ENCODE measurements at places on chromosomes 1 and 21.

- DNase-seq, result no peak
Observed at GRCh38 chr1:226586650-226587422, 38.3 kb downstream of the STUM start.

DNA sequence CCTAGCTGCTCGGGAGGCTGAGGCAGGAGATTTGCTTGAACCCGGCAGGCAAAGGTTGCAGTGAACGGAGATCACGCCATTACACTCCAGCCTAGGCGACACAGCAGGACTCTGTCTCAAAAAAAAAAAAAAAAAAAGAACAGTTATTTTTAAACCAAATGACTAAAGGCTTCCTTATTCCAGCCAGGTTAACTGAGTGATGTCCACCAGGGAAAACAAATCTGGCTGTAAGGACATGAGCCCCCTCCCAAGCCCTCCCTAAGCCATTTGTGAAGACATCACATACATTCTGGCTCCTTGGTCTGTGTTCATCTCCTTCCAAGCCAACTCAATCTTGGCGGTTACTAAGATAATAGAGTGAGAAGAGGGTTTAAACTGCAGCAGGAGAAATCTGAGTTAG lies 8.2 kb downstream of the TMCC2 start:
- no peak for DNase-seq

- DNase-seq, result no peak
Observed at GRCh38 chr1:31752952-31753475, 11.1 kb downstream of the ADGRB2 start.

DNA sequence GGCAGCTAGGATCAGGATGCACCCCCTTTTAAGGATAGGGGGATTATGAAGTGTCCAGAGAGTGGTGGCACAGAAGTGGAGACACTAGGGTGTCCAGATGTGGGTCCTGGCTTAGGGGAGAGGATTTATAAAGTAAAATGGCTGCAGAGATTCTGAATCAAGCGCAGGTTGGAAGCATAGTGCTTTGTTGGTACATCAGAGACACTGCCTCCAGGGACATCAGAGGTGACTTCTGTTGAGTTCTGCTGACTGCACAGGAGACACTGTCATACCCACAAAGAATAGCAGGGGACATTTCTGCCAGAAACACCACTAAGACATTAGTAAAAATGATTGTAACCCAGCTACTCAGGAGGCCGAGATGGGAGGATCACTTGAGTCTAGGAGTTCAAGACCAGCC lies 16.4 kb downstream of the GPR137B start:
- no peak for DNase-seq

DNA sequence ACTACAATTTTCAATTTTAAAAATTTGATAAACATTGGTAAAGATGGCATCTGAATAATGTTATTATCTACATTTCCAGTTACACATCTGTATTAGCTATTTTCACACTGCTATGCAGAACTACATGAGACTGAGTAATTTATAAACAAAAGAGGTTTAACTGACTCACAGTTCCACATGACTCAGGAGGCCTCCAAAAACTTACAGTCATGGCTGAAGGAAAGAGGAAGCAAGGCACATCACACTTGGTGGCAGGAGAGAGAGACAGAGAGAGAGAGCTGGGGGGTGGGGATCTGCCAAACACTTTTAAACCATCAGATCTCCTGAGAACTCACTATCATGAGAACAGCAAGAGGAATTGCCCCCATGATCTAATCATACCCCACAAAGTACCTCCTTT lies 850.0 kb downstream of the LTN1 start:
- peak; percentile 26 for DNase-seq

DNA sequence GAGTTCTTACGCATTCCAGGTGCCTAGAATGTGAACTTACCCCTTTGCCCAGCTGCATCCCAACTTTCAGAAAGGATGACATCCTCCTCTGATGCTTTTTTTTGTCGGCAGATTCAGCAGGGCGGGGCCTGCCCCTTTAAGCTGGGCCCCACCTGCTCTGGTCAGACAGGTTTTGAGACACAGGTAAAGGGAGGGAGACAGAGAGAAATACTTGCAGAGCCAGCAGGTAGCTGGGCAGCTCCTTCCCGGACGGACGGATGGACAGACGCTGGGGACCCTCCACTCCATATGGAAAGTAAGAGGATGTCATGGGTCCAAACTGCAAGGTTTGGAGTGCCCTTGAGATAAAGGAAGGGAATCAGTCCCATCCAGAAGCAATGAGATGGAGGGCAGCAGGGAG lies at the start of gene TMEM79:
Gene TMEM79, plus strand, starts transcription at position 214 of the 400 bp plus-strand sequence. CDS start 902 bp downstream, outside the sequence.
- no peak for DNase-seq

- no peak for DNase-seq
Observed at GRCh38 chr1:231188072-231188471, 26.2 kb downstream of the TRIM67 start.

GRCh38 chr1:25168193-25169071 lies 63.9 kb downstream of the SYF2 start:
- no peak for DNase-seq

- peak; percentile 36 for DNase-seq
Observed at GRCh38 chr1:24857507-24858133, 72.5 kb downstream of the RUNX3 start.

GRCh38 chr1:26290122-26290881 lies 10.4 kb downstream of the SH3BGRL3 start:
- no peak for DNase-seq

- DNase-seq, result no peak
Observed at GRCh38 chr1:165826565-165827267, 698 bp upstream of the UCK2 start.

DNA sequence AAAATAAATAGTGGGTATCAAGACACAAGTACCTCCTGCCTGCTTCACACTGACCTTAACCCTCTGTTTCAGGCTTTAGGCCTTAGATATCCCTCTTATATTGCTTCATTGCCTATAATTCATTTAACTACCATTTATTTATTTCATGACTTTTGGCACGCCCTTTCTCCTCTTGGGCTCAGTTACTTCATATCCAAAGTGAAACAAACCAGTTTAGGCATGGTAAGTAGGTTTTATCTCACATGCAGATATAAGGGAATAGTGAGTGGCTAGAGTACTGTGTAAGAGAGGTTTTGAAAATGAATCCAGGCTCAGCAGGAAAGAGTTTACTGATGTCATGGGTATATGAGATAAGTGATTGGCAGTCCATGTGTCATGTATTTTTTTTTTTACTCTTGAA lies 69.8 kb upstream of the BEND5 start:
- no peak for DNase-seq

GRCh38 chr1:38456531-38456876 lies 403.1 kb downstream of the RRAGC start:
- no peak for DNase-seq

- DNase-seq, result no peak
Observed at GRCh38 chr21:40496116-40496515, 350.8 kb downstream of the DSCAM start.

GRCh38 chr1:95096218-95096841 lies 20.8 kb upstream of the TLCD4 start:
- no peak for DNase-seq

DNA sequence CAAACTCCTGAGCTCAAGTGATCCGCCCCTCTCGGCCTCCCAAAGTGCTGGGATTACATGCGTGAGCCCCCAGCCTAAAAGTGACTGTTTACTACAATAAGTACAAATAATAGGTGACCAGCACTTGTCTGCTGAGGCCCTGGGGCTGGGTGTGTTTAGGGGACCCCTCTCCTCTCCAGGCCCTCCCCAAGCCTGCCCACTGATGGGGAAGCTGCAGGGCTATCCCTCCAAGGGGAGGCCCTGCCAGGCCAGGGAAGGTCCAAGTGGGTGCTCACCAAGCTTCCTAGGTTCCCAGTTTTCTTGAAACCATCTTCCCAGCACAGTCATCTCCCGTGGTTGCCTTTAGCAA lies 60.7 kb downstream of the H3-3A start:
- no peak for DNase-seq

DNA sequence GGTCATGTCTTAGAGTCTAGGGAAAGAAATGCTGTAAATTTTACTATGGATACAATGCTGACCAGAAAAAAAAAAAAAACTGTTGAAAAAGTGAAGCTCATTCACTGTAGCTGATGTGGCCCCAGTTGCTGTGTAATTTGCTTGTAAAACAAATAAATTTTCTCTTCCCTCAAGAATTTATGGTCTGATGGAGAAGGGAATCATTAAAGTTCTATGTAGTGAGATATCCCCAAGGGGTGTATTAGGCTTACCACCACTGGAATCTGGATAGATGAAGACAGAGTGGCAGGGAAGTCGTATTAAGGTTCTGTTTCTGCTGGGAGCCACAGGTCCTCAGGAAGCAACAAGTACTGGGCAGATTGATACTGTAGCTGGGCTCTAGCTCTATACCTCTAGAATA lies 860.0 kb downstream of the LTN1 start:
- no peak for DNase-seq

DNA sequence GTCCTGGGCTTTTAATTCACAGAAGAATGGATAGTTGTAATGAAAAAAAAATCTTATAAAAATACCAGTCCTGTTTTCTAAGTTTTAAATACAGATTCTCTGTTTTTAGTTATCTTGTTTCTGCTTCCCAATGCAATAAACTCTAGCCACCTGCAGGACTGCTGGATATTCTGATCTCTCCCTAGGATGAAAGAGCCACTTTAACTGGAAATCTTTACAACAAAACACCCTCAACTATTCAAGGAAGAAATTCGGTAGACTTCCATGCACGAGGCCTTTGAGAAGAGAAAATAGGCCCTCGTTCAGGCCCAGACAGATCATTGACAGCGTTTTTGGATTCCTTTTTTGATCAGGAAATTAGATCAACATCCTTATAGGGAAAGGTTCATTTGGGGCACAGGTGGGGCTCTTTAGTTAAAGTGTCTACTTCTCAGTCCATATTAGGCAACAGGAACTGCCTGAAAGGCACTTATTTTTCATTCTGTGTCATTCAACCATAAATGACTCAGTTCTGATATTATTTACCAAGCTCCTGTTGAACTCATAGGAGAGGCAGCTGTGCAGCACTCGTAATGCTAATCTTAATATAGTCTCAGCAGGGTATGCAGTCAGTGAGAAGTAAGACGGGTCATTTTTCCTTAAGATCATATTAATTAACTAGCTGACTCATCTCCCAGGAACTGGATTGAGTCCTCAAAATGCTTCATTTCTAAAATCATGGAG lies 71.1 kb upstream of the ERRFI1 start:
- no peak for DNase-seq

GRCh38 chr1:212344905-212345304 lies 59.7 kb downstream of the PPP2R5A start:
- DNase-seq, result no peak

GRCh38 chr1:109912873-109913272 lies 2.2 kb downstream of the CSF1 start:
- DNase-seq, result peak; percentile 82

DNA sequence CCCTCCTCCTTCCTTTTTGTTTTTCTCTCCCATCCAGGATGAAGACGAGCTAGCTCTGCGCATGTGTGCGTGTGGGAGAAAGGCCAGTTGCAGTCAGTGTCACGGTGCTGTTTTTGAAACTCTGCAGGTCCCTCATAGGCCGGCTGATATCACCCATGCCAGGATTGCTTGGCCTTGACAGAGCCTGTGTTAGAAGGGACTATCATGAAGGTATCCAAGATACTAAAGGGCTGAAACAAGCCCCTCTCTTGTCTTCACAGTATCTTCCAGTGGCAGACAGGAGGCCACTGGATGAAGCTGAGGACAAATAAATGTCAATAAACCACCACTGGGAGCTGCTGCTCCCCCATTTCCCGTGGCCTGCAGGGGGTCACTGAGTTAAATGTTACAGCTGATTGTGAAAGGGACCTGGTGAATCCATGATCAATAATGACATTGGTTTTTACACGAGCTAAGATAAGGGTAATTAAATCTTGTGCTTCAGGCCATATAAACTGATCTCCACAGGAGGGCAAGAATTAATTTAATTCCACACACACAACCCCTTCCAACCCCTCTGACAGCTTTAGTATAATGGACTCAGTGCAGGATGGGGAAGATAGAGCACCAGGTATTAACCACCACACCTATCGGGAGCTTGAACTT lies 64.6 kb upstream of the TARBP1 start:
- no peak for DNase-seq

All from hematopoietic multipotent progenitor cell treated with erythropoietin and hydrocortisone succinate and interleukin-3 and kit ligand, for 6 days (in vitro differentiated cells).